Activated CD4-positive, alpha-beta T cell treated with anti-CD3 and anti-CD28 coated beads, Interleukin-2, Interleukin-6, amounts not matched to agents 100 ng/mL and 50 ng/mL, durations not matched to agents 16 hours and 8 hours (primary cell): ENCODE measurements at places on chromosomes 11 and 22.

- no peak for DNase-seq
Observed at GRCh38 chr11:1742371-1742770, 8.0 kb downstream of the IFITM10 start.

GRCh38 chr11:79822766-79823165 lies 381.9 kb upstream of the TENM4 start:
- no peak for DNase-seq

DNA sequence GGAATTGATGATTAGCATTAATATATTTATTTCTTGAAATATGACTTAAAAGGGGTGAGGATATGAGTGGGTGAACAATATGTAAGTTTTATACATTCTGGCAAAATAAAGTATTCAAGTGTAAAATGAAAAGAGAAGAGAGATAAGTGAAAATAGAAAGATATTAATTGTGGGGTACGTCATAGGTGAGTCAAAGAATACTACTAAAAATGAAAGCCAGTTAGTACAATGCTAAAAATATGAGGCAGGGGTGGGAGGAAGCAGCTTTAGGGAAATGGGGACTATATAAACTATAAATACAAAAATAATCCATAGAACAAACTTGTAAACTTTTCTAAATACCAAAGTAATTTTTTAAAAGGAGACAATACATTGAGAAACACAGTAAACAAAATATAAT lies 661.4 kb downstream of the CNTN5 start:
- DNase-seq = no peak

GRCh38 chr11:63764340-63764678 lies 4.3 kb downstream of the ZFTA start:
- no peak for DNase-seq

DNA sequence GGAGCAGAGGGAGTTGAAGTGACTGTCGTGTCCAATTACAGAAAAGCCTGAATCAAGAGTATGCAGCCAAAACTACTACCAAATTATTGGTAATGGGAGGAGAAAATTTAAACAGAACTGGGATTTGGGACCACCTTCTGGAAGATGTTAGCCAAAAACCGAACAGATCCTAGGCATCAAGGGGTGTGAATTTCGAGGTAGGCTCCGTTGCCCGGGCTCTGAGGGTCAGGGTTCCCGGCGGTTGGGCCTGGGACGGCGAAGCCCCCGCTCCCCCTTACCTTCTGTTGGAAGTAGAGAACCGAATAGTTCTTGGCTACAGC lies 313 bp downstream of the PRCP start:
- no peak for DNase-seq

GRCh38 chr11:68583041-68583446 lies 101.3 kb upstream of the GAL start:
- DNase-seq = no peak

DNA sequence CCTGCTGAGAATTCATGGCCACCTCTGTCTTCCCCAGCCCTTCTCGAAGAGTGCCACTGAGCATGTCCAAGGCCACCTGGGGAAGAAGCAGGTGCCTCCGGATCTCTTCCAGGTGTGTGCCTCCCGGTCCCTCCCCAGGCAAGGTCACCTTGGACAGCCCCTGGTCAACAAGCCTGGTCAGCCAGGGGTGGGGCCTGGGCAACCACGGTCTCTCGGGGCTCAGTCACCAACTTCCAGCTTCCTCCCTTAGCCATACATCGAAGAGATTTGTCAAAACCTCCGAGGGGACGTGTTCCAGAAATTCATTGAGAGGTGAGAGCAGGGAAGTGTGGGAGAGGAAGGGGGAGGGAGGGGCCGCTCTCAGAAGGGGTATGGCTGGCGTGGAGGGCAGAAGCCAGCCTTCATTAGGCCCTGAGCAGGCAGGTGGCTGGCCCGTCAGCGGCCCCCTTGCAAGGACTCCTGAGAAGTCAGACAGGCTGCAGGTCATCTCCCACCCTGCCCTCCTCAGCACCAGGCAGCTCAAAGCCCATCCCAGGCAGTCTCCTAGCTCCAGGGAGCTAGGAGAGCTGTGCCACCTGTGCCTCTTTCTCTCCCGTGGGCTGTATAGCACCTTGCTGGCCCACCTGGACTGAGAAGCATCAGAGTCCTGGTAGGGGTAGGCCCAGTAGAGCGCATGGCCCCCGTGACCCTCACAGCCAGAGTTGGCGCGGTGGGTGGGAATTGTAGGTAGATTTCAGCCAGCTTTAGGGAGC lies 9.3 kb upstream of the ANKRD13D start:
- DNase-seq = no peak

- DNase-seq = no peak
Observed at GRCh38 chr11:40513281-40513680, 946.2 kb downstream of the LRRC4C start.

DNA sequence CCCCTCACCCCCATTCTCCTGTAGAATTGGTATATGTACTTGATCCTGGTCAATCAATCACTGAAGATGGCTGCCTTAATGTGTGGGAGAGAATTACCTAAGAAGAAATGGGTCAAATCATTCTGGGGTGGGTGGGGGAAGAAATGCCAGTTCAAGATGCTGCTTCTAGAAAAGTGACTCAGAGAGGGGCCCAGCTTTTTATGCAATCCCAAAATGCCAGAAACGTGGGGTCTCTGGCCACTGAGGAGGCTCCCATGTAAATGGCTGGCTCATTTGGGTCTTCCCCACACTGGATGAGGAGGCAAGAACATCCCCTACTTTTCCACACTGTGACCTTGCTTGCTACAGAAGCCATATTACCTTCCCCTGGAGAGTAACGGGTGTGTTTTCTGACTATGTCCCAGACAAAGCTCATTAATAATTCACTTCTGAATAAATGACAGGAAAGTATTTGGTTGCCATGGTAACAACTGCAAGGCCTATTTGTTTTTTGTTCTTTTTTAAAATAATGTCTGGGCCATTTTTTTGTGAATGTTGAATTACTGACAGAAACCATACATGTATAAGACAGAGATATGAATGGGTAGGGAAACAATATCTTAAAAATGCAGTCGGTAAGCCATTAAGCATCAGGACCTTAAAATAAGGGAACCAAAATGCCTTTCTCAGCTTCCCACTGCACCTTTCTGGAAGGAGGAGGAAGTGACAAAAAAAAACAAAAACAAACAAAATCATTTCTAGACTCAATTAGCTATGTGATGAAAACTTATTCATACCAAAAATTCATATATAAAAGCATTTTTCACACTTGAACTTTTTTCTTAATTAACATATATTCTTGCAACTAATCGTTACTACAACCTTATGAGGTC lies 32.0 kb downstream of the SLC1A2 start:
- no peak for DNase-seq

DNA sequence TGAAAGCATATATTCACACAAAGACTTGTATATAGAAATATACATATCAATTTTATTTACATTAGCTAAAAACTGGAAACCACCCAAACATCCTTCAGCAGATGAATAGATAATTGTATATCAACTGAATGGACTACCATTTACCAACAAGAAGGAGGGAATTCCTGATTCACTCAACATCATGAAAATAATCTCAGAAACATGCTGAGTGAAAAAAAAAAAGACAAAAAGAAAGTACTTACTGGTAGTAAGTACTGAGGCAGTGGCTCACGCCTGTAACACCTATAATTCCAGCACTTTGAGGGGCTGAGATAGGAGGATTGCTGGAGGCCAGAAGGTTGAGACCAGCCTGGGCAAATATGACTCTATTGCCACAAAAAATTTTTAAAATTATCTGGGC lies 7.4 kb upstream of the IPO7 start:
- DNase-seq = no peak

GRCh38 chr11:75429902-75430713 lies 2.9 kb downstream of the KLHL35 start:
- DNase-seq = peak; percentile 63

DNA sequence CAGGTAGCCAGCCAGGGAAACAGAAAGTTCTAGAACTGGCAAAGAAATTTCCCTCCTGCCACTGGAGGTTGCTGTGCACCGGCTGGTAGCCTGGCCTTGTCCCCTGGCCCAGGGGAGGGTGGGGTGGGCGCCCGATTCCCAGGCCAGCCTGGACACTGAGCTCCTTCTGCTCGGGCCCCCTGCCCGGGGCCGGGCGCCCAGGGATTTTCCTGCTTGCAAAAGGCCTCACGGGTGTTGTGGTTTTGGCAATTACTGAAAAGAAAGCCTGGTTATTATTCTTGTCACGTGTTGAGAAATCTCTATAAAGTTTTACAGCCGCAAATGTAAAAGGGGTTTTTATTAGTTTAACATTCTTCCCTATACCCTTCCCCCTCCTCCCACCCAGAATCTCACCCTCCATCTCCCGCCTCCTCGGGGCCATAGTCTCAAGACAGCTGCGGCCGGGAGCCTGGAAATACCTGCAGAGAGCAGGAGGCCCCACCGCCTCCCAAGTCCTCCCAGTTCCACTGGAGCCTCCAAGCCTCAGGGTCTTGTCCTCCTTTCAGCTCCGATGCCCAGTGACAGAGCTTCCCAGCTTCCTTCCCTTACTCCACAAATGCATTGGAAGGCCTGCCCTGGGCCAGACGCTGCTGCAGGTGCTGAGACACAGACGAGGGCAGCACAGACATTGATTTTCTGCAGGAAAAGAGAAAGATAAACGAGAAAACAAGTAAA lies 1515.6 kb downstream of the TBC1D22A start:
- no peak for DNase-seq

- DNase-seq = no peak
Observed at GRCh38 chr11:9103542-9104276, 12.3 kb upstream of the SCUBE2 start.

DNA sequence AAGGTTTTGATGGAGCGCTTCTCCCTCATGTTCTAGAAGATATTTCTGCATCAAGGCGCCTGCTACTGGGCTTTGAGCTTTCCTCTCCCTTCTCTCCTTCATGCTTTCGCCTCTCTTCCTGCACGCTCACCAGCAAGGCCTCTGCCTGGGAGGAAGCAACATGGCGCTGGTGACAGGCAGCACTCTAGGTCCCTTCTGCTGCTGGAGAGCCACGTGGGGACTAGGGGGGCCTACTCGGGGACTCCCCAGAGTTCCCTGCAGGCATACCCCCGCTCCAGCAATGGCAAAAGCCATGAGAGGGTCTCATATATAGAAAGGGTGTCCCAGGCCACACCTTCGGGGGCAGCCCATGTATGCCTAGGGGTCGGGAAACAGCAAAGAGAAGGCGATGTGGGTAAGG lies 49.7 kb downstream of the GRIK4 start:
- no peak for DNase-seq

GRCh38 chr22:27108425-27109114 lies 451.2 kb downstream of the MIAT start:
- DNase-seq = no peak

- DNase-seq = no peak
Observed at GRCh38 chr11:12163181-12163941, 53.0 kb downstream of the MICAL2 start.

- peak; percentile 4 for DNase-seq
Observed at GRCh38 chr11:87463486-87464102, 425.9 kb downstream of the TMEM135 start.

GRCh38 chr11:47587039-47587716 lies 700 bp downstream of the FAM180B start:
- no peak for DNase-seq

- DNase-seq = no peak
Observed at GRCh38 chr11:2516276-2517015, 71.6 kb downstream of the KCNQ1 start.

- DNase-seq = no peak
Observed at GRCh38 chr11:134392953-134393615, 19.0 kb downstream of the B3GAT1 start.

GRCh38 chr22:36728505-36728904 lies 25.0 kb upstream of the CACNG2 start:
- DNase-seq = no peak

- DNase-seq = no peak
Observed at GRCh38 chr11:120899720-120900119, 124.2 kb upstream of the TBCEL start.

DNA sequence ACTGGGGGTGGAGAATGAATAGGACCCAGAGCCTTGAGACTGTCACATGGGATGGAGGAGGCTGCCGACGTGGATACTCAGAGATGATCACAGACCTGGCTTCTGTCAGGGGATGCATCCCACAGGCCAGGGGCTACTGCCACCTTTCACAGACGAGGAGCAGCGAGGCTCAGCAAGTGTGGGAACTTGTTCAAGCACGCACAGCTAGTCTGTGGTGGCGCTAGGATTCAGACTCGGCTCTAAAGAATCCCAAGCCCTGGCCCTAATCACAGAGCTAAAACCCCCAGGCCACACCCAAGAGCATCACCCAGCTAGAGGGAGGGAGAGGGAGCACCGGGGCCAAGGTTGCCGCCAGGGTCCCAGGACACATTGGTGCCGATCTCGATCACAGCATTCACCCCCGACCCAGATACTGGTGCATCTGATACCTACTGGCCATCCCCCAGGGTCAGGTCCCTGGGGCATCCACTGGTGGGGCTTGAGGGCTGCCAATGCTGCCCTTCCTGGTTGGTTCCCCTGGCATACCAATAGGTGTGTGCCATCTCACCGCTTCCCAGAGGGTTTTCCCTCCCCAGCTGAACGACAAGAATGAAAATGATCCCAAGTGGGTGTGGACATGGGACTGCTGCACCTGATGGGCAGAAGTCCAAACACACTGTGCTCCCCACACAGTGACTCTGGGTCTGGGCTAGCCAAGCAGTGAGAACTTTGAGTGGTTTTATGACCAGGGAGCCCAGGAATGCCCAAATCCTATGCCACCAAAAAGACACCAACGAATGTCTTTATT lies 6.2 kb downstream of the CHST1 start:
- DNase-seq = no peak

DNA sequence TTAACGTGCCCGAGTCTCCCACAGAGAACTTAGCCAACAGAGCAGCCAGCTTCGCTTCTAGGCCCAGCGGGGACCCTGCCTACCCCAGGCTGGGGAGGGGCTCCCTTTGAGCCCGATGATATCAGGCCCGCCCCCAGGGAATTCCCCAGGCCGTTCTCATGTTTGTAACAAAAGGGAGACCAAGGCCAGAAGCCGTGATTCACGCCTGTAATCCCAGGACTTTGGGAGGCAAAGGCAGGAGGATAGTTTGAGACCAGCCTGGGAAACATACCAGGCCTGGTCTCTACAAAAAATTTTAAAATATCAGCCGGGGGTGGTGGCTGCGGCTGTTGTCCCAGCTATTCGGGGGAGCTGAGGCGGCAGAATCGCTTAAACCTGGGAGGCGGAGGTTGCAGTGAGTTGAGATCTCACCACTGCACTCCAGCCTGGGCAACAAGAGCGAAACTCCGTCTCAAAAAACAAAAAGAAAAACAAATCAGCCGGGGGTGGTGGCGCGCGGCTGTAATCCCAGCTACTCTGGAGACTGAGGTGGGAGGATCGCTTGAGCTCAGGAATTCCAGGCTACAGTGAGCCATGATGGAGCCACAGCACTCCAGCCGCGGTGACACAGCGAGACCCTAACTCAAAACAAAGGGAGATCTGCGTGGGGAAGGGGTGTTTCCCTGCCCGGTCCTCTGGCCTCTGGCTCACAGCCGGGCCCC lies 1.7 kb downstream of the DRD4 start:
- no peak for DNase-seq
